ENCODE measurements at places on chromosomes 12 and 14.

- DNase-seq: no peak
Observed at GRCh38 chr14:30450631-30451545, 108.1 kb upstream of the G2E3 start.

GRCh38 chr14:22650046-22650739 is 6.0 kb upstream of the OR6J1 start:
- DNase-seq: no peak

- no peak for DNase-seq
Observed at GRCh38 chr12:53480491-53481442, 18.5 kb downstream of the MAP3K12 start.

- DNase-seq: no peak
Observed at GRCh38 chr12:6294156-6295093, 16.1 kb upstream of the PLEKHG6 start.

DNA sequence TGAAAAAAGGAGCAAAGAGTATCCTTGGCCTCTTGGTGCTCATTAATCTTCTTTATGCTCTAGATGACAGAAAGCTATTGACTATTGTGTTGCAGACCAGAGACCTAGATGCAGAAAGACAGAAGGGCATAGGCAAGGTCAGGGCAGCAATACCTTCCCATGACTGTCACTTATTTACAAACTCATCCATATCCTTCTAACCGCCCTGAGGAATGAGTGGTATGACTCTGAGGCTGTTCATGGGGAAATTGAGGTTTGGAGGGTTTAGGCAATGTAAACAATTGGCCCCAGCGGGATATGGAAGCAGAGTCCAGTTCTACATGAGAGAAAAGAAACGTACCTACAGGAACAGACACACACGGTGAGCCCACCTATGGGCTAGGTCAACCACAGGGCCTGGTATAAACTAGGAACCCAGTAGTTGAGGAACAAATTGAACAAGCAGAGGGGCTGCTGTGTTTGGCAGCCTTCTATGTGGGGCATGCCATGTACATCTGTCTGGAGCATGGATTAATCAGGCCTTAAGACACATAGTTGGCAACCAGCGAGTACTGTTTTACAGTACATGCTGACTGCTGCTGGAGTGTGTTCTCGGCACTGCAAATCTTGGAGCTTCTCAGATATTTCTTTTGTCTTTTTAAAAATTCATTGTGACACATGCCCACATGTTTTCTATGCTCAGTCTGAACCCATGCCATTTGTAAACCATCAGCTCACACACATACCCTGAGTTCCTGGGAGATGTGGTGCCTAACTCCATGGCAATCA is 159.7 kb upstream of the NTF3 start:
- no peak for DNase-seq

DNA sequence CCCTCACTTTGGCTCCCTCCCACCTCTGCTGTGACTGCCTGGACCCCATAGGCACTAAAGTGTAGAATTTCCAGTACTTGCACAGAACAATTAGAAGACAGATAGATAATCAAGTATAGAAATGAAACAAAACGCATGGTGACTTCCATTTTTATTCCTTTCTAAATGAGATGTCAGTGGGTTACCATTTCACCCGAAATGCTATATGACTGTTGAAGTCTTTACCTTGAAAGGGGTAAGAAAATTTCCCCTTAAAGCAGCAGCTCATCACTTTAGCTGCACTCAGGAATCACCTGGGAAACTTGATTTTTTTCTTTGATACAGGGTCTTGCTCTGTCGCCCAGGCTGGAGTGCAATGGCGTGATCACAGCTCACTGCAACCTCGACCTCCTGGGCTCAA is 12.5 kb upstream of the KSR2 start:
- no peak for DNase-seq

- no peak for DNase-seq
Observed at GRCh38 chr12:80406253-80406652, 37.8 kb upstream of the PTPRQ start.

- DNase-seq: no peak
Observed at GRCh38 chr12:105218434-105218833, 17.5 kb downstream of the APPL2 start.

- DNase-seq: peak; percentile 44
Observed at GRCh38 chr12:116415408-116416108, 138.1 kb upstream of the MED13L start.

DNA sequence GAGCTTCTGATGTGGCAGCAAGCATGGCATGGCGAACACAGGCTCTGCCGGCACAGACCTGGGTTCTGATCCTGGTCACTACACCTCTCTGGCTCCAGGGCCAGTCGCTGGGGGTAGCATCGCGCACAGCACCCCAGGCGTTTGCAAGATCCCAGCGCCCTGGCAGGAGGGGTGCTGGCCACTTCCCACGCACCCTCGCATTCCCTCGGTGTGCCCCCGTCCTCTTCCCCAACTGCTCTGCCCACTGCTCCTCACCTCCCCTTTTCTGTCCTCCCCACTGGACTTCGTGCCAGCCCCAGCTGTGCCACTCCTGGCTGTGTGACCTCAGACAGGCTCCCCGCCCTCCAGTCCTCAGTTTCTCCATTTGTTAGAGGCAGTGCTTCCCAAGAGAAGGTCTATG is 2.8 kb downstream of the CDK2AP1 start:
- peak; percentile 76 for DNase-seq

- DNase-seq: no peak
Observed at GRCh38 chr14:54676812-54677708, 110.1 kb downstream of the SAMD4A start.

- no peak for DNase-seq
Observed at GRCh38 chr12:65891987-65892481, 67.8 kb downstream of the HMGA2 start.

DNA sequence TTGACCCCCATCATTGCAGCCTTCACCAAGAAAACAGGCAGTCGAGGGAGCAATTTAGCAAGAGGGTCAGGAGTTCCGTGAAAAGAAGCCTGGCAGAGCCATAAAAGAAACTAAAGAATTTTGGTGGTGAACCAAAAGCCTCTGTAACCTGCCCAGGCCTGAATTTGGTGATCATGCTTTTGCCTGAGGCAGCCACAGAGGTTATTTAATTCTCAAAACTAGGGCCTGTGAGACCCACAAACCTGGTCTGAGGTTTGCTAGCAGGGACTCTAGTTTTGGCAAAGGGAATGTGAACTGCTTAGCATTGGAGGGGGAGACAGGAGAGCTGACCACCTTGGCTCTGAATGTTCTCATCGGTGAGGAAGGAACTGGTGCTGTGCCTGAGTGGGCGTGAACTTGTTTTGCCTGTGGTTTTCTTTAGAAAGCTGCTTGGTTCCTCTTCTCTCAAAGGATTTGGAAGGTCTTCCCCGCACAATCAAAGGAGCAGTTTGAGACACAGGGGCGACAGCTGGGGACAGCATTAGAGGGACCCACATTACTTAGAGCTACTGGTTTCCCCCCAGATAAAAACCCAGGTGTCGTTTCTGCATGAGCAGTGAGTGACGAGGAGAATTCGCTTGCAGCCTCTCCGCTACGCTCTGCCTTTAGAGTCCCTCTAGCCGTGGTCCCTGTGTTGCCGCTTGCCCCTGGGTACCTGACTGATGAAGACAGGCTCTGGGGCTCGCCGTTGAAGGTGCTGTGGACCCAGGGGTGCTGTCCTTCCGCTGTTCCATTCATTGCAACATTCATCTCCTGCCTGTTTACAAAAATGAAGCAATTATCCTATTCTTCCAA is 12.6 kb upstream of the WNT5B start:
- DNase-seq: no peak

DNA sequence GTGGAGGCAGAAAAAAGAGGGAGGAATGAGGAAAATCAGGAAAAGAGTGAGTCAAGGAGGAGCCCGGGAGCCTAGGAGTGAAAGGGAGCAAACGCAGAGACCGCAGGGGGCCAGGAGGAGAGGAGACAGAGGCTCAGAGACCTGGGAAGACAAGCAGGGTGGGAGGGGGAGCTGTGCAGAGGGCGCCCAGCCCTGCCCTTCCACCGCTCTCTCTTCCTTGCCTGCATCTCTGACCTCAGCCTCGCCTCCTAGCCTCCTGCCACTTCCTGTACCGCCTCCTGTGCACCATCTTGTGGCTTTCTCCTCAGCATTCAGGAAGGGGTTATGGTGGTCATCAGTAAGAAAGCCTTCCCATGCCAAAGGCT is 1.3 kb downstream of the CLSTN3 start:
- DNase-seq: no peak

- no peak for DNase-seq
Observed at GRCh38 chr14:36834293-36834692, 172.6 kb downstream of the PAX9 start.

GRCh38 chr14:64062381-64063115 is 209.7 kb downstream of the SYNE2 start:
- DNase-seq: no peak

DNA sequence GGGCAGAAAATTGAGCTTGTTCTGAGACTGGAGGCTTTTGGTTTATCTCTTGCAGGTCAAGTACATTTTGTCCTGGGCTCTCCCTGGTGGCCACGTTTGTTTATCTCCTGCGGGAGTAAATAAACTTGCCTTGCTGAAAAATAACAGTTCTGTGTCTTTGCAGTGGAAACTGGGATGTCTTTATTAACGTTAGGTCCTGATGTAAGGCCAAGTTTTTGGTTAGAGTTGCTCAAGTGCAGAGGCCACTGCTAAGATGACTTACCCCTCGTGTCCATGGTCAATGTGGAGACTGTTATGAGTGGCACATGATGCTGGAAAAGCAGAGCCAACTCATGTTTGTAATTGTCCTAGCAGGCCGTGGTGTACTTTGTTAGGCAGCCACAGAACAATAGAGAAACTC is 3.8 kb downstream of the PTPN11 start:
- no peak for DNase-seq

- no peak for DNase-seq
Observed at GRCh38 chr14:70934502-70935134, 27.4 kb downstream of the PCNX1 start.

GRCh38 chr12:95393191-95393790 is 80.7 kb upstream of the METAP2 start:
- DNase-seq: no peak

DNA sequence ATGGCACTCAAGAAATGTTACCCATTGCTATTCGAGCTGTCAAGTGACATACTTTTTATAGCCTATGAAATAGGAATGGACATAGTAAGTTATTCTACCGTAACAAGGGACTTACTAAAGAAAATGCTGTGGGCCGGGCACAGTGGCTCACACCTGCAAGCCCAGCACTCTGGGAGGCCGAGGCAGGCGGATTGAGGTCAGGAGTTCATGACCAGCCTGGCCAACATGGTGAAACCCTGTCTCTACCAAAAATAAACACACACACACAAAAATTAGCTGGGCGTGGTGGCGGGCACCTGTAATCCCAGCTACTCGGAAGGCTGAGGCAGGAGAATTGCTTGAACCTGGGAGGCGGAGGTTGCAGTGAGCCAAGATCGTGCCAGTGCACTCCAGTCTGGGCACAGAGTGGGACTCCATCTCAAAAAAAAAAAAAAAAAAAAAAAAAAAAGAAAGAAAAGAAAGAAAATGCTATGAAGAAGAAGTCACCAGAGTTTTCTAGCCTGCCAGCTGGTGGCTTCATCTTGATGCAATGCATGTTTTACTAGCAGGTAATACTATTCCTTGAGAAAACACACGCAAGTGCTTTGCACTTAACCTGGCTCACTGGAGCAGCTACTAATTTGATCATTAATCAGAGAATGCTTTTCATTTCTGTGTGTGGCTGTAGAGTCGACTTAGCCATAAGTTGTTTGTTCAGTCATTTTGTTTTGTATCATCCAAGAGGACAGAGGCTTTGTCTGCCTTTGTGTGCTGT is 166.7 kb upstream of the MYL2 start:
- peak; percentile 25 for DNase-seq

GRCh38 chr12:104599272-104600035 is 142.7 kb downstream of the CHST11 start:
- no peak for DNase-seq

DNA sequence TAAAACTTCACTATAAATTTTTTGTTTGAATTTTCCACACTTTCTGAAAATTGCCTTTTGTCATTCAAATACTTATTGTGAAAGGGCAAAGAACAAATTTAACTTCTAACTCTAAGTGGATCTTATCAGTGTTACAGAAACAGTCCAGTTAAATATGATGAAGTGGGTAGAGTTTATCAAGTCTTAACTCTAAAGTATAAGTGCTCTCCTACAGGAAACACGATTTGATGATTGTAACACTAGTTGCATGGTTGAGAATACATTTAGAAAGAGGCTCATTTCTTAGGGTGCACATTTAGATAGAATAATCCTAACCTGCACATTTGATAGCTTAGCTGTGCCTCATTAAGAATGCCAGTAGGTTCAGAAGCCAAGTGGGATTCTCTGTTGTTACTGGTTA is 838.3 kb upstream of the ATXN7L3B start:
- no peak for DNase-seq

DNA sequence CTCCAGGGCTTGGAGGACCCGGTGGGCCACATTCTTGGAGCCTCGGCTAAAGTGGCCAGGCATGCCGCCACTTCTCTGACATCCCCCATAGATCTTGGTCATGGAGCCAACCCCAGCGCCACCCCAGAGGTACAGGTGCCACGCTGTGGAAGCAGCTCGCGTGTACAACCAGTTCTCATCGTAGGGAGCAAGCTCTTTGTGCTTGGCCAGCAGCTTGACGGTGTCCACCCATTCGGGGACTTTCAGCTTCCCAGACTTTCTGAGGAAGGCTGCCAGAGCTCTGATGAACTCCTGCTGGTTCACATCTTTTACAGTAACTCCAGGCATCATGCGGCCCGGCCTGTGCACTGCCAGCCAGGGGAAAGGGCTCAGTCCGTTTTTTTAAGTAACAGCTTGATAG is 29.3 kb upstream of the EAPP start:
- DNase-seq: no peak

GRCh38 chr12:50986966-50987737 is 34.8 kb downstream of the HIGD1C start:
- no peak for DNase-seq

DNA sequence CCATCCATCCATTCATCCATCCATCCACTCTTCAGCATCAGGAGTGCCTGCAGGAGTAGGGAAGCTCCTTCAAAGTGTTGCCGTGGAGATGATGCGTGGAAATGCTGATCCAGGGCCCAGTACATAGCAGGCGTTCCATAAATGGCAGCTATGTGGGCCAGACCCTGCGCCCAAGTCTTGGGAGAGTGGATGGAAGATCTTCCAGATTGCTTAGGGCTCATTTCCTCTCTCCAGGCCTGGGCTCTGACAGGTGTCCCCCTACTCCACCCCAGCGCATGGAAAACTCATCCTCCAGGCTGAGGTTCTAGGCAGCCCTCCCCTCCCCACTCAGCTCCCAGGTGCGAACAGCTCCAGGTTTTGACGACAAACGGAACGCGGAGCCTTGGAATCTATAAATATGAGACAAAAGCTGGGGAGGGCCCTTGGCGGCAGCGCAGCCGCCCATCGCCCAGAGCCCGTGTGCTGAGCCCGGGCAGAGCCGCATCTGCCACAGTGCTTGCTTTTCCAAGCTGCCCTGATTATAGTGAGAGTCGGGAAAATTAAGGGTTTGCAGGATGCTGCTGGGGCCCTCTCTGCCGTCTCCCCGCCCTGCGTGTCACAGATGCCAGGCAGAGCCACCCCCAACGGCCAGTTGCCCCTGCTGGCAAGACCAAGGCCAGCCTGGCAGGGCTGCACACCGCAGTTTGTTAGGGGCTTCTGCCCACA is 1.6 kb downstream of the BEGAIN start:
- peak; percentile 62 for DNase-seq

All from spleen (tissue), 13 donors.